ENCODE measurements at places on chromosomes 3 and 15.

GRCh38 chr3:67349551-67350174 is 304.7 kb downstream of the SUCLG2 start:
- no peak for DNase-seq

- no peak for DNase-seq
Observed at GRCh38 chr3:163776743-163777142, 1301.6 kb downstream of the SI start.

DNA sequence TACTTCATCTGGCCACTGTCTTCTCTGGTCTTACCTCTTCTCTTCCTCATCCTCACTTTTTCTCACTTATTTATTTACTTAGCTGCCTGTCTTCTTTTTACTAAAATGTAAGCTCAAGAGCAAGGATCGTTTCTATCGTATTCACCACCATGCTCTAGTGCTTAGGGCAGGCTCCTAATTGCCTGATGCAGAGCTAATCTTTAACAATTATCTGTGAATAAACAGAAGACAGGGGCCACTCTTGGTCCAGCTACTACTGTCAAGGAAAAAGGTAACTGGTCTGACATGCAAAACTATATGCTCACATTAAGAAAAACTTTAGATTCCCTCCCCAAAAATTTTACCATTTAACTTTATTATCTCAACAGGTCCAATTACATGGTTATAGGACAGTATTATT is 17.5 kb downstream of the PIK3R4 start:
- DNase-seq = no peak

- DNase-seq = no peak
Observed at GRCh38 chr15:31471731-31472430, 145.2 kb downstream of the KLF13 start.

- DNase-seq = no peak
Observed at GRCh38 chr15:78437107-78437761, 782 bp upstream of the IREB2 start.

DNA sequence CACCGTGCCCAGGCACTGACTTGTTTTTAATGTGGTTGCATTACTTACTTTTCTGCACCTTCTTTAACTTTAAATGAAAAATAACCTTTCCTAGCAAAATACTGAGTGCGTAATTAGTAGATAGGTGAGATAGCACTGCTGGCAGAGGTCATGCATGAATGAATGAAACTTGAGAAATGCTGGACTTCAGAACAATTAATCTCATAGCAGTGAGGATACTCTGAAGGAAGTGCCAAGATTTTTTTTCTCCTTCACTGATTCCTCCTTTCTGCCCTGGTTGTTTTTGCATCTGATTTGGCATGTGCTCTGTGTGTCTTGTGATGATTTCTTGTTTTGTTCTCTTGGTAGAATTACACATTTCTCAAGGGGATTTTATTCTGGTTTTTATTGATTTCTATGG is 378.9 kb downstream of the PTPRG start:
- DNase-seq = no peak

- DNase-seq = no peak
Observed at GRCh38 chr15:28985316-28985645, 99.5 kb downstream of the APBA2 start.

Data from T-helper 22 cell (primary cell).